ENCODE measurements at places on chromosomes 5 and 9.

DNA sequence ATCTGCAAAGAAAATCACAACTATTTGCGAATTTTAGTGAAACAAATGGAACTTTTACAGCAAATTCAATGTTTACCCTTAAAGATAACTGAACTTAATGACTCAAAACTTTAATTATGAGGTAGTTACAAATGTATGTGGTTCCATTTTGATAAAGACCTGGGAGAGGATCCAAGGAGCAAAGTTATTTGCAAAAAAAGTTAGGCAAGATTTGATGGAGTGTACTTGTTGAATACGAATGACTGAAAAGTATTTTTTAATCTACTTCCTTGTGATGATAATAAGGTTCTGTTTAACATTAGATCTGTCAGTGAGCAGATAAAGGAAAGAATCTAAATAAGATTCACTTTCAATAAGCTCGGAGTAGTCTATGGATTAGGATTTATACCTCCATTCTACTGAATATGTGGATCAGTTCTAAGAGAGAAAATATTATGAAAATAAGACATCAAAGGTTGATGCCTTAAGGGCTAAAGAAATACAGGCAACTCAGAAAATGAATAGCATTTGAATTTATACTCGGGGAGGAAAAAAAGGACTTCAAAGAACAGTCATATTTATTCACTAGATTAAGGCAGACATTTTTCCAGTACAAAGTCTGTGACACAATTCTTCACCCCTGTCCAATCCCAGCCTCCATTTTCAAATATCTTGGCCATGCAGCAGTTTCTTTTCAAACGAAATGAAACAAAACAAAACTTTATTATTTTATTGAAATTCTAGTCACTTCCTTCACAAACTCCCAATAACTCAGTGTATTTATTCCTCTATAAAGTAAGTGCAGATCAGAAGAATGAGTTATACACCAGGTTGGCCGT, 199.8 kb downstream of the PDE4D start:
- DNase-seq, result no peak

GRCh38 chr5:116756531-116756930, 181.9 kb upstream of the SEMA6A start:
- no peak for DNase-seq

- no peak for DNase-seq
These were observed 109.5 kb downstream of the SNCAIP start for GRCh38 chr5:122421374-122422079.

DNA sequence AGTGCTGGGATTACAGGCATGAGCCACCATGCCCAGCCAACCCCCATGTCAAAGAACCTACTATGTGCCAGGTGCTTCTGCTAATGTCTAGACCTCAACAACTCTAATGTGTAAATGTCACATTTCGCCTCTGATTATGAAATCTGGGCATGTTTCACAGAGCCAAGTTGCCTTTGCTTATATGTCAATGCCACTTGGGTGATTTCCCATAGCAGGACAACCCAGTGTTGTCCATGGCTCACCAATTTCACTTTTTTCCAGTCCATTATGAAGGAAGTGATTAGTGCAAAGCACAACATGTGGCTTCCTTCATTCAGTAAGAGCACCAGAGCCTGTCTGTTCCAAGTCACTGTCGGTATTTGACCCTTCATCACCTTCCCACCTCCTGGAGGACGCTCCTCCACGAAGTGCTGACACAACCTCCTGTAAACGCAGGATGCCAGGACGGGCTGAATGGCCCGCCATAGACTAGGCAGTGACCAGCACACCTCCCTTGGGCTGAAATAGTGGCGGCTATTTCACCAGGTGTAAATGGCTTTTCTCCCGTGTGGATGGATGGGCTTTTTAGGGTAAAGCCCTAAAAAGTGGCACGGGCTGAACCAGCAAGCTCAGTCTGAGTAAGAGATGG, 962 bp upstream of the PKN3 start:
- no peak for DNase-seq

DNA sequence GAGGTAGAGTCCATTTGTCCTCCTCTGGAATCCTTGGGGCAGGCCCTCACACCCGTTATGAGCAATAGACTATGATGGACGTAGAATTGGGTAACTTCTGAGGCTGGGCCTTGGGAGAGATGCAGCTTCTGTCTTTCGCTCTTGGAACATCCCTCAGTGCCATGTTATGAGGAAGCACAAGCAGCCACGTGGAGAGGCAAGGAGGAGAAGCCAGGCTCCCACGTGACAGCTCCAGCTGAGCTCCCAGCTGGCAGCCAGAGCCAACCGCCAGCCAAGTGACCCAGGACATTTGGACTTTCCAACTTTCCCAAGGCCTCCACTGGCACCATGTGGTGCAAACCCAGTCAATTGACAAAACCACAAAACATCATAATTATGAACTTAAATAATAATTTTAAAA, 43.0 kb upstream of the BOD1 start:
- no peak for DNase-seq

DNA sequence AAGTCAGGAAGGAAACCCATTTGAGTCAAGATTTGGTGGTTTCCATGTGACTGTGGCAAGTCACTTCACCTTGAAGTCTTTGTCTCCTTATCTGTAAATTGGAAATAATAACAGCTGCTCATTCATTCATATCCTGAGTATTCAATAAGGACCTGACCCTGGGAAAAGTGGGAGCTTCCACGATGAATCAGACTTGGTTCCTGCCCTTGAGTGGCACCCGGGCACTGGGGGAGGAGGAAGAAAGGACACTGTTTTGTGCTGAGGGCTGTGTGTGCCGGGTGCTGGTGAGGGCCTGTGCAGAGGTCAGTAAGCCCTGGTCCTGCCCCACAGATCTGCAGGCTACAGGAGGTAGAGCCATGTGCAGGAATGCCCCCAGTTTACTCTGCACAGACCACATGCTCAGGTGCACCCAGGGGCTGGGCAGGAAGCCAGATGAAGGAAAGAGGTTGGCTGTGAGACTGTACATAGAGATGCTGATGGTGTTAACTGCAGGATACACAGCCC, 6.8 kb downstream of the NDST1 start:
- DNase-seq, result no peak

DNA sequence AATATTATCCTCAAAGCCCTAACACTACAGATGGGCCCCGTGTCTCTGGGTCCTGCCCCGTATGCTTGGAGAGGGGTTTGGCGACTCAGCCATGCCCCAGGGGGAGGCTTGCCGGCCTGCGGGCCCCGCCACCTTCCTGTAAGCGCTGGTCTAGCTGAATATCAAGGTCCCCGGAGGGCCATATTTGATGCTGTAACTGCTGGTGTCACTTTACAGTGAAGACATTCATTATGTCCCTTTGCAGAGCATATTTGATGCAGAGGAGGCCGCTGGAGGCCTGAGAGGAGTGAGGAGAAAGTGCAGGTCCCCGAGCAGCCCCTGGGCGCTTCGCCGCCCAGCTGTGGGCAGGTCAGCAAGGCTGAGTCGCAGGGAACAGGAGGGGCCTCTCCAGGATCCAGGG, 16.8 kb downstream of the IRX4 start:
- DNase-seq, result no peak

DNA sequence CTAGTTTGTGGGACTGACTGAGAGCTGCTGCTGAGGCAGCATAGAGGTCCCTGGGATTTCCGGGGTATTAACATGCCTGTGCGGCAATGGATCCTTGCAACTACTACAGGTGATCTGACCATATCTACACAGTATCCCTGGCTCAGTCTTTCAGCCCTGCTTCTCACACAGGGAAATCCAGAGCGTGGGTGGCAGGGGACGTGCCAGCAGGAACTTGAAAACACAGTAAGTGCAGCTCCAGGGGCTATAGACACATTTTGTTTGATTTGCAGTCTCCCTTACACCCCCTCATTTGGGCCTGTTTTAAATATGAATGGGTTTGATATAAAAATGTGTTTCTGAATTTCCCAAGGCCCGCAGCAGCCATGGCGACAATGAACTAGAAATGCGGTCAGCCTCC, 209.5 kb downstream of the DCP2 start:
- DNase-seq, result no peak

DNA sequence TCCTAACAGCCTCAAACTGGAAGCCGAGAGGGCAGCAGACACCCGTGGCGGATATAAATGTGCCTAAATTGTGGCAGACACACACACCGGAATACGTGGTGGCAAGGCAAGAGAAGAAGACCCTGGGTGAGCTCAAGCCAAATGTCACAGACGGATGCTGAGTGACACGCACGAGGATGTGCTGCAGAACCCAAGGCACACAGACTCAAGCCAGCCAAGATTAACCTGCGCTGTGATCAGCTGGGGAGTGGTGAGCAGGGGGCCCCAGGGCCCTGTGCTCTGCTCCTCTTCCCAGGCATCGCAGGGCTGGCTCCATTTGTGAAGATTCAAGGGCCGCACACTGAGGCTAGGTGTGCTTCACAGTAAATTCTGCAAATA, 16.4 kb downstream of the SEMA4D start:
- no peak for DNase-seq

DNA sequence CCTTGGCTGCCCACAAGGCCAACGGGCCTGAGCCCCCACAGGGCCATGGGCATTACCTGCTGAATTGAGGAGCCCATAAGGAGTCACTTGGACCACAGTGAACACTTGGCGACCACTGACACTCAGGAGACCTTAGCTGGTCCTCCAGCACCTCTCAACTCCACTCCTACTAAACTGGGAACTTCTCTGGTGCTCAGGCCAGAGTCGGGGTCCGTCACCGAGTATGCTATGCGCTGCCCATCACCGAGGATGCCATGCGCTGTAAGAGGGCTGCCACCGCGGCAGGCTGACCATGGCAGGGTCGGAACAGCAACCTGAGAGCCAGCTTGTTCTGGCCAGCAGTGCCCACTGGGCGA, 600 bp upstream of the SQSTM1 start:
- no peak for DNase-seq

- DNase-seq, result no peak
These were observed 466.8 kb upstream of the BRINP1 start for GRCh38 chr9:119836036-119836435.

DNA sequence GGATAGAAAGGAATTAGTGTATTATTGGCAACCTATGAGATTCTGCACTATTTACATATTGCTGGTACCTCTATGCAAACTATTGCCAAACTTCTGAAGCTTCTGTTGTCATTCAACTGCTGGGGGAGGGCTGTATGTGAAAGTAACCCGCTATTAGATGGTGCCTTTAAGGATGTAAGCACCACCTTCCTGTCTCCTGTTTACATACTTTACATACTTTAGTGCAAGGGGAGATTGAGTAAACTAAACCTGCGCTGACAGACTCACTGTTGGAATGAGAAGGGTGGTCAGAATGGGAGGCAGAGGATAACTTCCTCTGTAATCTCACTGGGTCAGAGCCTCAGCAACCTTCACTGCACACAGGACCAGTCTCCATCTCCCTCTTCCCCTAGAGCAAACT, 123.8 kb downstream of the NR3C1 start:
- no peak for DNase-seq

- no peak for DNase-seq
These were observed 24.4 kb downstream of the CATSPER3 start for GRCh38 chr5:134992148-134992547.

DNA sequence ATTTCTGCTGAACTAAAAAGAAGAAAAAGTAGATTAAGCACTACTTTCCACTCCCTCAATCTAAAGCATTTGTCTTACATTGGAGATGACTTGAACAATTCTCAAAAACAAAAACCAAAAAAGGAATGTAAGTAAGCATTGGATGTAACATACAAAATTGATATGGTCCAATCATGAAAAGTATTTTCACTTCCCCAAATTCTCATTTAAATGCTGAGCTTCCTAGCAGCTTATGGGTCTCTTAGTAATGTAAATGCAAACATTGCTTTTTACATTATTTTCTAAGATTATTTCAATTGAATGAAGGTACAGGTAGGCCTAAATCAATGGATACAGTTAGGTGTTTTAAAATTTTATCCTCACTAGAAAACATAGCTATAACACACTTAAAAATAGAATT, 20.0 kb downstream of the ANKH start:
- no peak for DNase-seq

GRCh38 chr9:7936996-7937395, 137.4 kb upstream of the DMAC1 start:
- DNase-seq, result no peak

- DNase-seq, result no peak
These were observed 1.0 kb upstream of the TLE1 start for GRCh38 chr9:81690251-81690851.

DNA sequence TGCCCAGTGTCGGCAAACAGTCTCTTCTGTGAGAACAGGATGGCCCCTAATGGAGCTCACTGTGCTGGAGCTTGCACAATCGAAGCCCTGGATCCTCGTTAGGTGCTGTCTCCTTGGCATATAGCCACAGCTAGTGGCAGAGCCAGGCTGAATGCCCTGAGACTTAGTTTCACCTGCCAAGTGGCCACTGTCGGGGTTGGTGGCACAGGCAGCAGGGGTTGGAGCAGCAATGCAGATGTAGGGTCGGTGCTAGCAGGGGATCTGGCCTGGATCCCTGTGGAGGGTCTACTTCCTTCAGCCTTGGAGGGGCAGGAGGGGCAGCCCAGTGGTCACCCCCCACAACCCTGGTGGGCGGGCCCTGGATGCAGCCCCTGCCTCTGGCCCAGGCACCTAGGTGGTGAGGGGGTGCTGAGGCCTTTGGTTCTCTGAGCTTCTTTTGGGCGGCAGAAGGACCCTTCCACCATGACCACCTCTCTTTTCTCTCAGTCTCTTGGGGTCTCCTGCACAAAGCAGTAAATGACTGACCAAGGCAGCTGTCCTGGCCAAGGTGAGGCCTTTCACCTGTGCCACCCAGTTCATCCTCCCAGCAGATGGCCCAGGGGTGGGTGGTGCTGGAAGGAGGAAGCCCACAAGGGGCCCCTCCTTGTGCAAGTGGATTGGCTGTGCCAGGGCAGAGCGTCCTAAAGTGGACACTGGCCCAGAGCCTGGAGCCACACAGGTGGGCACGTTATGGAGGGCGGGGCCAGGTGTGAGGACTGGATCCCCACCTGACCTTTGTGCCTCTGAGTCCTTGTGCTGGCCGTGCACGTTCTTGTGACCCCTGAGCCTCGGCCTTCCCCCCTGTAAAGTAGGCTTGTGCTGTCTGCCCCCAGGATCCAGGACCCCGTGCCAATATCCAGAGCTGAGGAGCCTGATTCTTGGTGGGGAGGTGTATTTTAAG, 44.8 kb downstream of the PHF2 start:
- no peak for DNase-seq

GRCh38 chr9:97568461-97569275, 64.5 kb downstream of the TSTD2 start:
- DNase-seq, result no peak

DNA sequence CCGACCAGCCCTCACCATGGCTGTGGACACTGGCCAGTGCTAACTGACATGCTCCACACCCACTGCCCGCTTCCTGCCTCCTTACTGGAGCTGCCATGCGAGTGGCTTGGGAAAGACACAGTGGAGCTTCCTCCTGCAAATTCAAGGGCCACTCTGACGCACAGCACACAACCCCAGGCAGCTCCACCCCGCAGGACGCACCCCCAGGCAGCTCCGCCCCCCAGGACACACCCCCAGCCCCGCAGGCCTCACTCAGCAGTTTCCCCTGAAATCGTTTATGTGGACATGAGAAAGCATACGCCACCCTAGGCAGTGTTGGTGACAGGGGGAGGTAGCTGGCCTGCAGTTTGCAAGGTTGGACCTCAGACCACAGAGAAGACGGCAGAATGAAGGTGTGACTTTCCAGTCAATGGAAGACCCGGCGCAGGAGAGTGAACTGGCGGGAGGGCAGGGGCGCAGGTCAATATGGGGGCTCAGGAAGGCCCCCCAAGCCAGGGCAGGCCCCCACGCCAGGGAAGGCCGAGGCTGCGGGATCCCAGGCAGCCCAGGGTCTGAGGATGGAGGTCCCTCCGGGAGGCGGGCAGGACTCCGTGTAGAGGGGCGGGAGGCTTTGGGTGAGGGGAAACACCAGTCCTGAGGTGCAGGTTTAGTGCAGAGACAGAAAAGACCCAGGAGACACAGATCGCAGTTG, 21.6 kb downstream of the LPCAT1 start:
- peak; percentile 36 for DNase-seq

Data from activated CD4-positive, alpha-beta T cell treated with anti-CD3 and anti-CD28 coated beads, Interleukin-2, Interleukin-6, amounts not matched to agents 100 ng/mL and 50 ng/mL, durations not matched to agents 16 hours and 8 hours (primary cell).